Epithelial cell of prostate (primary cell): ENCODE measurements at places on chromosomes 3 and 15.

DNA sequence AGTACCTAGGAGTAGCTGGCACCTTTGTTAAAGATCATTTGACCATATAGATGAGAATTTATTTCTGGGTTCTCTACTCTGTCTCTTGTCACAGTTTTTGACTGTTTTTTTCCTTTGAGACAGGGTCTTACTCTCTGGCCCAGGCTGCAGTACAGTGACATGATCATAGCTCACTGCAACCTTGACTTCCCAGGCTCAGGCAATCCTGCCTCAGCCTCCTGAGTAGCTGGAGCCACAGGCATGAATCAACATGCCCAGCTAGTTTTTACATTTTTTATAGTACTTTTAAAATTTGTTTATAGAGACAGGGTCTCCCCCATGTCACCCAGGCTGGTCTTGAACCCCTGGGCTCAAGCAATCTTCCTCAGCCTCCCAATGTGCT, 45.0 kb downstream of the BCL2L10 start:
- no peak for DNase-seq

GRCh38 chr3:50299929-50300680, 900 bp upstream of the HYAL3 start:
- DNase-seq = peak; percentile 89

DNA sequence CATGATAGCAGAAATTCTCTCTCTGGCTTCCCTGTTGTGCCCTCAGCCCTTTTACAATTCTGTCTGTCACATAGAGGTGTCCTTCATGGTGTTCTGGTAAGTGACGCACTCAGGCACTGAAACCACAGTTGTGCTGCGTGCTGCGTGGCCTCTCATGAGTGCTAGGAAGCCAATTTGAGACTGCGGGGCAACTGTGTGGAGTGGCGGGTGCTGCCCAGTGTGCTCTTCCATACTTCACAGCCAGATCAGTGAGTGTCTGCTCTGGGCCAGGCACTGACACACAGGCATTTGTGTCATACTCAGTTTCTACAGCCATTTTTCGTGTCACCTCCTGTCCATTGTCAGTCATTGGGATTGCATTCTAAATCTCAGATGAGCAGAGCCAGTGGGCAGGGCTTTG, 133.1 kb upstream of the PLXNA1 start:
- no peak for DNase-seq

GRCh38 chr3:34696831-34697230, 898.4 kb downstream of the PDCD6IP start:
- DNase-seq = no peak

GRCh38 chr3:42755681-42756578, 17.1 kb downstream of the CCDC13 start:
- DNase-seq = no peak

- no peak for DNase-seq
These were observed 64.2 kb downstream of the ABTB1 start for GRCh38 chr3:127736801-127737539.

DNA sequence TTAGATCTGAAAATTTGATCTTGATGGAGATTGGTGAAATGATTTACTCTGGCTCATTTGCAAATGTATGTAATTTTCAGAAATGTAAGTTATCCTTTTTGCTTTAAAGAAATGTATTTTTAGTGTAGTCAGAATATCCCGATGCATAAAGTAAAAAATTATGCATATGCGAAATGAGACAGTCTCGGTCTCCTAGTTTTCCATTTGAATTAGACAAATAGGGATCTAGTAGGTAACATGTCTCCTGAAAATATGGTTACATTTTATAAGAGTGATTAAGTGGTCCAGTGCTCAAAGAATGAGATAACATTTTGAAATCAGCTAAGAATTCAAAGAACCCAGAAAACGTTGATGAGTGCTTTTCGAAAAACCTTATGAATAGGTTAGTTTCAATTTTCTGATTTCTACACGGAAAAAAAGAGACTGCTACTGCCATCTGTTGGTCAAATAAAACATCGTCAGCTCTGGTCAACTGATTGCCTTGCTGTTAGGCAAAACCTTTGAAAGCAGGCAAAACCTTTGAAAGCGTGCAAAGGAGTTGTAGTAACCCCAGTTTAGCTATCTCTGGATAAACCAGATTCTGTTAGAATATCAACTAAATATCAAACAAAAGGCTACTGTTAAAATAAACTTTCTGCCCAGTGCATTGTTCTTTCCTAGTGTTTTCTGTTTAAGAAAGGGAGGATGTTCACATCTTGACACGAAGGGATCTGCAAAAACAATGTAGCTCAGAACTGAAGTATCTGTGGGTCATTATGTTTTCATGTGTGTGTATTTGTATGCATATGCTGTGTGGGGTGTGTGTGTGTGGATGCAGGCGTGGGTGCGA, 59.3 kb upstream of the CHMP2B start:
- DNase-seq = no peak

GRCh38 chr3:52372822-52373504, 56.8 kb downstream of the DNAH1 start:
- DNase-seq = no peak

DNA sequence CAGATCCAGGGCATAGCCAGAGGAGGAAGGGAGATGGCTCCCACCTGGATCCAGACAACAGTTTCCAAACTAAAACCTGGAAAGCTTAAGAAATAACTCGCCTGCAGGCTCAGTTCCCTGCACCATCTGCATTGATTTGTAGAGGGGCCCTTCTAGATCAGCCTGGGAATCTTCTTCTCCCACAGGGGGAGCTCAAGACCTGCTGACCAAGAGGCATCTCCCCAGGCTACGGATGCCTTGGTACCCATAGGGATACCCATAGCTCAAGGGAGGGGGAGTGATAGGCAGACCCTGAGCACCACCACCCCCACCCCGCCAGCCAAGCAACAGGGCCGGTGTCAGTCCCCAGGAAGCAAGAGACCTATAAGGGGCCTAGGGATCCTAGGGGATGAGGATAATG, 28.0 kb upstream of the DCLK3 start:
- DNase-seq = no peak
